ENCODE measurements at places on chromosomes 2 and 18.

GRCh38 chr2:24365826-24366225, 5.5 kb upstream of the ITSN2 start:
- no peak for DNase-seq

DNA sequence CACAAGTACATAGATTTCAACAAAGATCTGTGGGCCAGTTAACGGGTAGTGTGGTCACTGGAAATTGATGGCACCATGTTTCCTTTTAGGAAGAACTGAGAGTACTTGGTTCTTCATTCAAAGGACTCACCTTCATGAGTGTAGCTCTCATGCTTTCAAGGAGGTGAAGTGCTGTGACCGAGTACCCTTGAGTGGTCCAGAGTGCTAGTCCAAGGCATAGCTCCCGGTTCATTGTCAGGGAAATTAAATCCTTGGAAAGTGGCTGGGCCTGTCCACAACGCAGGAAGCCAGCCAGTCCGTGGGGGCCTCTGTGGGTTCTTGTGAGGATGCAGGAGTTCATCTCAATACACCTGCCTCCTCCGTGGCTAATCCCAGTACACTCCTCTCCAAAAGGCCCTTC, 295.1 kb downstream of the GALR1 start:
- DNase-seq = no peak

DNA sequence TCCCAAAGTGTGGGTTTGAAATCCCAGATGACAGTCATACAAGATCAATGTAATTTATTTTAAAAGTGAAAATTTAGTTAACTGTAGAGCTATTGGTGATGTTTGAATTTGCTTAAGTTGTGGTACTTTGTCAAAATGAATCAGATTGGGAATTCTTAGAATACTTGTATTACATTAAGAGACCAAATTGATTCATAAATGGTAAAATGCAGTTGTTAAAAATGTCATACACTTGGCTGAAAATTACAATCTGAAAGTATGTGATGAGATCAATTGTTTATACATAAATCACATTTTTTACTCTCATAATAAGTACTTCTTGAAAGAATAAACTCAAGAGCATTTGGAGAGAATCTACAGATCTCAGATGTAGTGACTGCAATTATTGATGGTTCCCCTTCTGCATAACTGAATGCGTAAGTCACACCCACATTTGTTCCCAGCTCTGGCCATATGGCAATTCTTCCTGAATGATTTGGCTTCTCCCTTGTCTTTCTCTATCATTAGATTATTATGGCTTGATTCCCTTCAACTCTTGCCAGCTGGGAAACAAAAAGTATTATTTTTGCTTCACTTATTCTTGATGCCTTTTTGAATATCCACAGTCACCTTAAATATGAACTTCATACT, 558.5 kb downstream of the CPS1 start:
- no peak for DNase-seq

GRCh38 chr2:128178650-128179460, 87.9 kb downstream of the UGGT1 start:
- DNase-seq = no peak

DNA sequence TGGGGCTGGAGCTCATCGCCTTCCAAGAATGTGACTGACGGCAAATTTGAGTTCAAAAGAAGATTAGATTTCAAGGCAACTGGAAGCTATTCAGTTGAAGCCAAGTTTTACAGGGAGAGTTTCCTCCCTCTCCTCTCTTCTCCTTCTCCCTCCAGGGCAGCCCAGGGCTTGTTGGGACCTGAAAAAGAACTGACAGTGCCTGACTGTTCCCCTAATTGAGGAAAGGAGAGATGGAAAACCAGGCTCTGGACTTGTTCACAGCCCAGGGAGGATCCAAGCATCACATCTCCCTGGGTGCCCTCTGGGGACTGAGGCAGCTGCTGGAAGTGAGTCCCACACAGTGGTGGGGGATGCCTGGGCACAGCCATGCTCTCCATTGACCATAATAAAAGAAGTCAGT, 88.1 kb downstream of the THNSL2 start:
- no peak for DNase-seq

DNA sequence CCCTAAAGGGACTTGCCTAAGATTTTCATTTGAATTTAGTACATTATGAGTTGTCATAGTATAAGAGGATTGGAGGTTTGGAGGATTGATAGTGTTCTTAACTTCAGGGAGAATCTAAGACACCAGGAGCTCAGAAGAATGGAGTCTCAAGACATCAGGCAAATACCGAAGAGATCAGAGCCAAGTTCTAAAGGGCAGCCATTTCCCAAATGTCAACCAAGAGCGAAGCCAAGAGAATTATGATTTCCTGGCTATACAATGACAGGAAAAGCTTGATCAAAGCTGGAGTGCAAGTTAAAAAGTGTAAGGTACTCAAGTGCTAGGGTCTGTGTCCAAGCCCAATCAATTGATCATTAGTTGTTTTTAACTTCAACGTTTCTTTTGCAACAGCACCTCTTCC, 283.0 kb upstream of the FN1 start:
- no peak for DNase-seq

DNA sequence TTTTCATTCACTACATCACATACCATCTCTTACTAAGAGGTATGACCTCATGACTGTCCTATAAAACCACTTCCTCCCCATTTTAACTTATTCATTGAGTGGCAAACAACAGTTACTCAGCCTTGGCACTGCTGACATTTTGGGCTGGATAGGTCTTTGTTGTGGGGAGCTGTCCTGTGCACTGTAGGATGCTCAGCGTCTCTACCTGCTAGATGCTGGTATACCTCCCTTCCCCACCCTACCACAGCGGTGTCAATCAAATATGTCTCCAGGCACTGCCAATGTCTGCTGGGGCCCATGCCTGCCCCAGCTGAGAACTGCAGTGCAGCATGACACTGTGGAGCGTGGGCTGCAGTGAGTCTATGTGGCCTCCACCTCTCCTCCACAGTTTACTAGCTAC, 76.3 kb upstream of the MGAT4A start:
- DNase-seq = no peak

GRCh38 chr18:6478121-6478520, 63.4 kb upstream of the L3MBTL4 start:
- no peak for DNase-seq

DNA sequence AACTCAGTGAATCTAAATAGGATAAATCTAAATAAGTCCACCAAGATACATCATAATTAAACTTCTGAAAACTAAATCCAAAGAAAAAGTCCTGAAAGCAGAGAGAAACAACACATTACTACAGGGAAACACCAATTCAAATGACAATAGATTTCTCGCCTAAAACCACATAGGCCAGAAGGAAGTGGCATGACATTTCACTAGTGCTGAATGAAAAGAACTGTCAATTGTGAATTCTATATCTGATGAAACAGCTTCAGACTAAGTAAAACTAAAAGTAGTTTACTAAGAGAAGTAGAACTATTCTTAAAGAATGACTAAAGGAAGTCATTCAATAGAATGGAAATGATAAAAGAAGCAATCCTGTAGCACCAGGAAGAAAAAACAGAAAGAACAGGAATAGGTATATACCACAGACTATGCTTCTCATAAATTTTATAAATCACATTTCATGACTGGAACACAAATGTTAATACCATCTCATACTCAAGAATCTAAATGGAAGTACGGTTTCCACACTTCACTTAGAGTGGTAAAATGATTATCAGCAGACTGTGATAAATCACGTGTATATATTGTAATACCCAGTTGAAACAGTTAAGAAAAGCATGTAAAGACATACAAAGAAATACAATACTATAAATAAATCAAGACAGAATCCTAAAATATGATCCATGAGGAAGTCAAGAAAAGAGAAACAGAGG, 46.4 kb downstream of the ASXL2 start:
- DNase-seq = no peak

Measured in stimulated activated CD8-positive, alpha-beta memory T cell treated with anti-CD3 and anti-CD28 coated beads, Interleukin-4, amount 100 ng/mL, for 1 hour (primary cell).